CD4-positive, alpha-beta T cell treated with Interleukin-12 subunit alpha and Interleukin-12 subunit beta, for 1 hour (primary cell): ENCODE measurements at places on chromosomes 7 and 10.

DNA sequence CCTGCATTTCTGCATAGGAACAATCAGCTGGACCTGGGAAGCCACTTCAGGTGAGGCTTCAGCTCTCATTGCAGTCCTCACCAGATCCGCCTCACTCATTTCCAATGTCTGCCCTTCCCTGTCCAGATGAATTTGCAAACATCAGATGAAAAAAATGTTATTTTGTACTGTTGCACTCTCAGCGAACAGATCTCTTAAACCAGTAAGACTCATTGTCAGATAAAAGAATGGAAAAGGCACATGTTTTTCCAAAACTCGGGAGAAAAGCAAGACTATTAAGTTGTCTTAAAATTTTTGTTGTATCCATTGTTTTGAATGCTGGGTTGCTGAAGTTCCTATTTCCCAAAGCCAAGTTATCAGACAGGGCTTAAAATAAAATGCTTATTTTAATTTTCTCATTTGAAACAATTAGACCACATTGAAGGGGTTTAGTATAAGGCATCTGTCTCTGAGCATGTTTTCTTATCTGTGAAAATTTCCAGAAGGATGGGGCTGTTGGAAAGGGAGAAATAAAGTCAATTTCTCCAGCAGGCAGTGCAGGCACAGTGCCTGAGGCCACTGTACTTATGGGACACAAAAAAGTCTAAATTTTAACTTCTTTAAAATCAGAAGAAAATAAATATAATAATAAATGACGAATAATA lies 396.8 kb downstream of the KCNMA1 start:
- DNase-seq, result no peak

GRCh38 chr7:47725031-47725780 lies 143.3 kb upstream of the TNS3 start:
- DNase-seq, result no peak

DNA sequence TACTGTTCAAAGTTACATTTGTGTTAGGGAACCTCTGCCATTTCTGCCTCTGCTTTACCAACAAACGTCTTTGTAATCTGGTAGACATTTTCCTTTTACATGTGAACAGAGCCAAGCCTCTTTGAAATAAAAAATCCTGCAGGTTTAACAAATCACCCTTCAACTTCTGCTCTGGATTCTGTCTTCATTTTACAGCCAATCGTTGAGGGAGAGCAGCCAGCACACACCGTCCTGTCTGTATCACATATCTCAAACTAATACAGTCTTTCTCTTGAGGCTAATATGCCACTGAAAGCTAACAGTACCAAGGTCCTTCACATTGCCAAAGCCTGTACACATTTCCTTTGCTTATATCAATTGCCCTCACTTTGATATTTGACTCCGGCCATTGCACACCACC lies 468.6 kb upstream of the TEX47 start:
- DNase-seq, result no peak

DNA sequence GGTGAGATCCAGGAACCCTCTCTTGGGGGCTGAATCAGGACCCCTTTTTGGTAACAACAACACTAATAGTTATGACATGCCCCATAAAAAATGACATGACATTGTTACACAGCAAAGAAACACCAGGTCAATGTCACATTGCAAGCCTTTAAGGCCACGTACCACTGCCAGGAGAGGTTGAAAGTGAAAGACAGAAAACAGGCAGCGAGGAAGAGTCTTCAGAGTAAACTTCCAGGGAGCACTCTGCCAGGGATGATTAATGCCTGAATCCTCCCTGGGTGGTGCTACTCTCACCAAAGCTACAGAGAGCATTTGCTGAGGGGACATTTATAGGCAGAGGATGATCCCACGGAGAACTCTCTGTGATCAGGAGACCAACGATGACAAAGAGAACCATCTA lies 551.6 kb downstream of the CALN1 start:
- DNase-seq, result no peak

GRCh38 chr7:130270947-130271800 lies 4.5 kb downstream of the CPA2 start:
- no peak for DNase-seq

- peak; percentile 13 for DNase-seq
Measured at GRCh38 chr10:108544500-108545120, 1378.7 kb downstream of the XPNPEP1 start.

DNA sequence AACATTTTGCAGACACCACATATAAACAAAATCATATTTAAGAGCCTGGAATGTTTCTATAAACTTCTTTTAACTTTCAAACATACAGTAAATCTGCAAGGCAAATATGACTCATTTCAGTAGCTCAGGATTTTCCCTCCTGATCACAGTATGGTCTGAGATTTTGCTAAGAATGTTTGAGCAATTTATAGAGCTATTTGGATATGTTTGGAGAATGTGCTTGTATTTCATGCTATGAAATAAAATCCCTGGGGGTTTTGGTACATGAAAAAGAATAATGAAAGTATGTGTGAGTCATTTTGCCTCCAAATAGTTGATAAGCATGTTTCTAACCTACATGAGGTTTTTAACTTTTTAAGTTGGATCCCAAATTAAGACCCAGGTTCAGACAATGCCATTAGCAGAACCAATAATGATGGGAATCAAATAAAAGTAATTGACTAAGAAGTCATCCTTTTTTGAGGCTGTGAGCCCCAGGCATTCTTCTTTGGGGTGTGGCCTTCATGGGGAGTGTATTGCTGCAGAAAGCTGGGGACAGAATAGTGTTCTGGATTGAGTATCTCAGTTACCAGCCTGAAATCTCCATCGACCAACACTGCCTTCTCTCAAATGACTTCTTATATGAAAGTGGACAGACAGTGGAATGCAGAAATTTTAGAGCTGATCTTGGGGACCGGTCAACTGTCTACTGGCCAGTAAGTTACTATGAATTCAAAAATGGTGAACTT lies 66.1 kb upstream of the AGBL3 start:
- no peak for DNase-seq

DNA sequence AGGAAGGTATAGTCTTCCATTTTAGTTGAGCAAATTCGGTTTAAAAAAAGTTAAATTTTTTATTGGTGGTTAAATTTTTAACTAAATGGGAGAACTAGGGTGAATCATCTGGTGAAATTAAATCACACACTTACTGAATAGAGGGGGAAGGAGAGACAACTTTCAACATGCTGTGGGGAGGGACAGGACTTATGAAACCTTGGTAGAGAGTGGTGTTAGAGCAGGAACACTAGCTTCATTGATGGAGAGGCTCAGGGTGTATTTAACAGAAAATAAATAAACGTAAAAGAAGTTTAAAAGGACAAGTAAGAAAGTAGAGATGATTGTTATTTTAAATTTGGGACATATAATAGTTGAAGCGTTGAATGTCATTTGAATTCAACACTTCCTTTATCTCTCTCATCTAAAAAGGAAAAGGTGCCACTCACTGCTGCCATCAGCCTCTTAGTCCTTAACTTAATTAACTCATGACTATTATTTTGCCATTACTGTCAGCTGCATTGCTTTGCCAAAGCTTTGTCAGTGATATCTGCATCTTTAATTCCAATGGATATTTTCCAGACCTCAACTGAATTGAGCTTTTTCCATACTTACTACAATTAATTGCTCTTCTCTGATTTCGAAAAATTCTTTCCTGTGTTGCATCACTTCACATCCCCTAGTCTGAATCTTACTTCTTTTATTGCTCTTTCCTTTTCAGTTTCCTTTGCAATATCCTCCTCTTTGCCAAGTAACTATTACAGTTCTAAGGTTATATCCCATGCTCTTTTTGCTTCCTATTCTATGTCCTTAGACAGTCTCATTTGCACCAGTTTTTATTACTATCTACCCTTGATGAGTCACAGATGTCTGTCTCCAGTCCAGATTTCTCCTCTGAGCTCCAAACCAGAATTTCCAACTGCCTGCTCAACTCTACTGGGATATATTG lies 71.7 kb downstream of the GNAT3 start:
- no peak for DNase-seq

DNA sequence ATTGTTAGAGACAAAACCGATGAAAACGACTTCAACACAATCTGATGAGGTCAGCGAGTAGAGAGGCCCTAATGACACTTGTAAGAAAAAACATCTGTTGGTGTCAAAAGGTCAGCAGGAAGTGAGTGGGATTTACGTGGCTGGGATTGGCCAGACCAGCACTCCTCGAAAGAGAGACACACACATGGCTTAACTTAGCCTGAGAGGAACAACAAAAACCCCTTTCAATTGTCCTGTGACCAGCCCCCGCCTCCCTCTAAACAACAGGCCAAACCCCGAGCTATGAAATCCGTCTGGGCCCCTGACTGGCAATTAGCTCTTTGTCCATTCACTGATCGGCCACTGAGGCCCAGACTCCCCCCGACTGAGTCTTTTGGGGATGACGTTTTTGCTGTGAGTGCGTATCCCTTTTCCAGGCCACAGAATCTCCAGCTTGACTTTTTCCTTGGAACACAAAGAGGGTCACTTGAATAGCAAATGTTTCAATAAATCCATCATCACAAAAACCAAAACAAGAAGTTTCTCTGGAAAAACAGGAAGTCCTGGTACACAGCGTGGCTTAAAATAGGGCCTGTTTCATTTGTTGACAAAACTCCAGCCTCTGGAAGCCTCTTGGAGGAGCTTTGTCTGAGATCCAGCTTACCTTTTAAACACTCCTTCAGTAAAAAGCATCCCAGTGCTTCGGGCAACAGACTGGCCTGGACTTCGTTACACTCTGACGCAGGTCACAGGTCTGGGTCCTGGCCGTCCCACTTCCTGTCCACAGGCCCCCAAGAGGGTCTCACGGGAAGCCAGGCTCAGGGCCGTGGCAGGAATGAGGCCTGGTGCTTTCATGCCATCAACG lies 103.0 kb downstream of the CTBP2 start:
- no peak for DNase-seq

GRCh38 chr7:96953676-96954513 lies 51.5 kb upstream of the DLX6 start:
- no peak for DNase-seq

- DNase-seq, result peak; percentile 46
Measured at GRCh38 chr7:131302876-131303707, 24.6 kb upstream of the MKLN1 start.

DNA sequence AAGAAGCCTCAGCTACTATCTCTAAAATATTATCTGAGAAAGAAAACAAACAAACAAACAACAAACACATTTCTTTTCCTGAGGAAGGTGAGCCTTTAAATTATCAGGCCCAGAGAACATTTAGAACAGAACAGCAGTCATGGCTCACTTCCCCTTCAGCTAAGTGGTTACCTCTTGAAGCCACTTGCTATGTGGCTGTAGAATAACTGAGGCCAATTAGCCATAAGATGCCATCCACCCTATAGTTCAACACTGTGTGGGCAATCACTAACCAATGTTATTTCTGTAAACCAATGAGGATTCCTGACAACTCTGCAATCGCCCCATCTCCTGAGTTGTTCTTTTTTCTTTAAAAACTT lies 3.7 kb upstream of the UPP1 start:
- DNase-seq, result no peak

DNA sequence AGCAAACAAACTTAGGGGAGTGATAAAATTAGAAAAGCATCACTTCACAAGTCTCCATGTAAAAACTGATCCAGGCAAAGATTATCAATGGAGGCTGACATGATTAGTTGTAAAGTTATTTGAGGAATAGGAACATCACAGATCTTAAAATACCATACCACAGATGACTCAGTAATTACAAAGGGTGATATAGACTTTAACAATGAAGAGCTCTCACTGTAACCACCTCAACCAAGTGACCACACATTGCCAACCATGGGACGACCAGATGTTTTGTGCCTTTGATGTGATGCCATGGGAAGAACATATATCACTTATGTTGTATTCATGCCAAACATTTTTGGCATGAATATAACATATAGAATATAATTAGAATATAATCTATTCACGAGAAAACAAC lies 11.7 kb downstream of the AASS start:
- no peak for DNase-seq

DNA sequence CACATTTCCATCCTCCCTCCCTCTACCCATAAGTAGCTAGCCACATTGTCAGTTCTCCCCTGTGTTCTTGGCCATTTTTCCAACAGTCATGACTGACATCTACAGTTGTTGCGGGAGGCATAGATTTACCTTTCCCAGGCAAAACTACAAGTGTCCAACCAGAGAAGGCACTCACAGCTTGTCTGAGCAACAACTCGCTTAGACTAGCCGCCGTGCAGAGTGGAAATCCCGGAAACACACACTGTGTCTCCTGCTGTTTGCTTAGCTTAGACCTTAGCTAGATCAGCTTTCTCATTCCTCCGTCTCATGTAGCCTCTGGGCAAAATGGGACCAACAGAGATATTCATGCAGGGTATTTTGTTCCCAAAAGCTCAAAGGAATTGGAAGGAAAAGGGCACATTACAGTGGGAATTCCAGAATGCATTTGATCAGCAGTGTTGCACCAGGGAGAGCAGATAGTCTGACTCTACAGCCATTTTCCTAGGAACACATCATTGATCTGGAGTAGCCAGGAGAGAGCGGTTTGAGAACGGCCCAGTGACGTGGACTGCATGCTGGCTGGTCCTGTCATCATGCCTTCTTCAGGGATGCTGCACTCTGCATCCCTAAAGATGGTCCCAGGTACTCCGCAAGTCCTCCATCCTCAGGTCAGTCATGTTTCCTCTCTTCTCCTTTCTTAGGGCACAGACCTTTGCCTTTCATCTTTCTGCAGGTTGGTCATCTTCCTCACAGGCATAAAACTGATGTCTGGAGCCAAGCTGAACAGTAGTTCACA lies 89.4 kb downstream of the C10orf90 start:
- DNase-seq, result no peak

DNA sequence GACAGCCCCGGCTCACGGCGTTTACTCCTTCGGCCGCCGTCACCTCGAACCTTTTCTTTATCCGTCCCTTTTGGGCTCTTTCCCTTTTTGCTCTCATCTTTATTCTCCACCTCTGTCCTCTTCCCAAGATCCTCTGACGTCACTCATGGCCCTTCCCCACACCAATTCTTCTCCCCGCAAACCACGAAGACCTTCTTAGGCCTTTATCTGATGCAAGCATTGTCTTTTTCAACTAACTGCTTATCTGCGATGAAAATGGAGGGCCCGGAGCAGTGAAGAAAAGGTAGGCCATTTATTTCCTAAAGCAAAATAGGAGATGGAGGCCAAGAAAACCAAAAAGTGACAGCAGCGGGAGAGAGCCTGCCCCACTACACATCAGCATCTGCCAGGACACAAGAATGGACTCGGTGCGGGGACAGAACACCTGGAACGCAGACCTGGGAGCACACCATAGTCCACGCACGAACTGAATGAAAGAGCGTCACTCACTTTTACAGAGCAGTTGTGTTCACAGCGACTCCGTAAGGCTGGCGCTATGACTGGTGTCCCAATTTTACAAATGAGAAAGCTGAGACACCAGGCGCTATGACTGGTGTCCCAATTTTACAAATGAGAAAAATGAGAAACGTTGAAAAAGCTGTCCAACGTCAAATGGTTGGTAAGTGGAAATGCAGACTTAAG lies 45.3 kb downstream of the ZNF777 start:
- DNase-seq, result peak; percentile 20

- DNase-seq, result no peak
Measured at GRCh38 chr7:138945154-138945553, 36.0 kb downstream of the KIAA1549 start.

GRCh38 chr7:19707240-19707639 lies 1.6 kb downstream of the POLR1F start:
- no peak for DNase-seq
